ENCODE measurements at places on chromosomes 13 and 19. TPM values are rescaled to one million over a fixed set of nuclear protein-coding genes. Genes with fewer than 3 reads are reported as not detected.

GRCh38 chr13:108915634-108916512 lies 286.5 kb downstream of the MYO16 start:
- no peak overlapping the region for H3K4me3 ChIP-seq
- no peaks in the 10 kb centered on the region for H3K27me3 ChIP-seq
- no peak overlapping the region for H3K27ac ChIP-seq
- no peaks in the 10 kb centered on the region for H3K36me3 ChIP-seq
- H3K4me1 ChIP-seq: no peaks in the 10 kb centered on the region
- peak; percentile 76 for DNase-seq

GRCh38 chr13:106453101-106453500 lies 82.4 kb downstream of the EFNB2 start:
- H3K27ac ChIP-seq: no peak overlapping the region
- no peaks in the 10 kb centered on the region for H3K4me1 ChIP-seq
- no peaks in the 10 kb centered on the region for H3K27me3 ChIP-seq
- DNase-seq: no peak
- no peaks in the 10 kb centered on the region for H3K36me3 ChIP-seq

The PDCD2L gene
- total RNA-seq: 43.3 TPM

DNA sequence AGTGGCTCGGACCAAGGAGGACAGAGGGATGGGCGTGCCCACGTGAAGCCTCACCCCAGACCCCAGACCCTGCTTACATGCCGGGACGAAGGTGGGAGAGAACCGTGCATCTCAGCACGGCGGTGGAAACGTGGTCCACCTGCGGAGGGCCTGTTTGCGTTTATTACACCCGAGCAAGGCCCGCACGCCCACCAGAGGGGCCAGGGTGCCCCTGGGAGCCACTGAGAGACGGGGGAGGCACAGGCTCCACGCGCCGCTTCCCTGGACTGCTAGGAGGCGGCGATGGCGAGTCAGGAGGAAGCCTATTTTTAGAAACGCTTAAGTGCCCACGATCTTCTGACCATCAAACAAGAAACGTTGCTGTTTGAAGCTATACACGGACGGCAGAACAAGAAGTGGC lies 80.7 kb downstream of the ATP11A start:
- DNase-seq: peak; percentile 23
- H3K4me3 ChIP-seq: no peak overlapping the region
- H3K27me3 ChIP-seq: no peaks in the 10 kb centered on the region
- H3K36me3 ChIP-seq: no peaks in the 10 kb centered on the region
- 0 out of 2 replicates have a peak, but pooled peaks cover 3% of the 10 kb centered on the region for H3K4me1 ChIP-seq

The ATP7B gene
- 5.0 TPM for total RNA-seq
